ENCODE measurements at places on chromosomes 2 and 18. TPM values are rescaled to one million over a fixed set of nuclear protein-coding genes. Genes with fewer than 3 reads are reported as not detected.

DNA sequence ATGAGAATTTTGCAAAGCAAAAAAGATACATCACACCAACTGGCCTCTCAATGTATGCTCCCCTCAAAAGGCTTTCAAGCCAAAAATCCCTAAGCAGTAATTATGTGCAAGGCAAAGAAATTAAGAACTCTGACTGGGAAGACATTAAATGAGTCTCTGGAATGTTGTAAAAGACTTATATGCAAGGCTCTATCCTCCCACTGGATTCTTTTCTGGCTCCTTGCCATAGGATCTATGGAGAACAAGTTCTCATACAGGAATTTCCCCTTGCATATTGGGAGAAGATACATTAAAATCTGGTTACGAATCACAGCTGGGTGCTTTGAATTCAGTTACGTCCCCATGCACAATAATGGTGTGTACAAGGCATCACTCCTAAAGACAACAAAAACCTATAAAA is 73.4 kb upstream of the ATL2 start:
- DNase-seq: no peak

COL4A3 gene
- total RNA-seq: 0.36 TPM

- peak; percentile 85 for DNase-seq
These were observed 884.8 kb downstream of the EPHA4 start for GRCh38 chr2:220687231-220687843.

DNA sequence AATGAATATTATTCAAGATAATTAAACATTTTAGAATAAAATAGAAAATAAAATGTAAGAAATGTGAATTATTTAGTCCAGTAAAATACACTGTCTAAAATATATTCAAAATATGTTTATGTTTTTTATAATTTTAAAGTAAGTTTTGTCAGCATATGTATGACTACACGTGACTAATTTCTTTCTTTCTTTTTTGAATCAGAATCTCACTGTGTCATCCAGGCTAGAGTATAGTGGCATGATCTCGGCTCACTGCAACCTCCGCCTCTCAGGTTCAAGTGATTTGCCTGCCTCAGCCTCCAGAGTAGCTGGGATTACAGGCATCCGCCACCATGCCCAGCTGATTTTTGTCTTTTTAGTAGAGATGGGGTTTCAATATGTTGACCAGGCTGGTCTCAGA is 19.1 kb upstream of the INO80D start:
- DNase-seq: no peak

GRCh38 chr2:126970583-126970982 is 71.9 kb downstream of the TEX51 start:
- no peak for DNase-seq

HAAO gene
- 9.8 TPM for total RNA-seq

DNA sequence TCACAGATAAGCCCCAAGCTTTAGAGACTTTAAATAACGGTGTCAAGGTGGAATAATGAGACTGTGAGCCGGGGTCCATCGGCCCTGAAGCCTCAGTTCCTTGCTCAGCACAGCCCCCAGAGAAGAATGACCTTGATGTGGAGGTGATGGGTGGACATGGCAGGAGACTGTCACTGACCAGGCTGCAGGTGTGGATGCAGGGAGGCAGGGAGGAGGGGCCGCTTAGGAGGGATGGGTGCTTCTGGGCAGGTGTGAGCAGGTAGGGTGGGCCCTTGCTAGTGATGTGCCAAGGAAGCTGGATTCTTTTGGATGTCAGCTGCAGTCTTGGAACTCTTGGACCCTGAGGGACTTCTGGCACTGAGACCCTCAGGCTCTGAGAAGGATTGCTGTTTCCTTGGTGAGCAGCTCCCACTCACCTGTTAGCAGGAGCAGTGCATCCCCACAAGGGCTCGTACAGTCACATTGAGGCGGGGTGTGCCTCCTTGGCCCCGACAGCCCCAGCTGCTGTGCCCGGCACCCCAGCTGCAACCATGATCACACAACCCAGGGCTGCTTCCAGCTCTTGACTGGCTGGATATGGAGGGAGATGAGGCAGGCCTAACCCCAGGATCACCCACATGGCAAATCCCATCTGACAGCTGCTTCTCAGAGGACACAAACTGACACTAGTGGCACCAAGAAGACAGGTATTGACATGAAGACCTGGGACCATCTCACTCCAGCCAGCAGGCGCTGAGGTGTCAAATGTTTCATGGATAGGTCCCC is 209.8 kb upstream of the HDAC4 start:
- no peak for DNase-seq

HOXD3 gene
- total RNA-seq: 6.0 TPM

GRCh38 chr2:216553482-216554240 is 55.0 kb downstream of the RPL37A start:
- no peak for DNase-seq
